ENCODE measurements at places on chromosomes 3 and 15.

- no peak for DNase-seq
These were observed 211.7 kb downstream of the MBNL1 start for GRCh38 chr3:152480282-152480953.

GRCh38 chr15:30882849-30883433, 20.8 kb upstream of the FAN1 start:
- DNase-seq = peak; percentile 14

DNA sequence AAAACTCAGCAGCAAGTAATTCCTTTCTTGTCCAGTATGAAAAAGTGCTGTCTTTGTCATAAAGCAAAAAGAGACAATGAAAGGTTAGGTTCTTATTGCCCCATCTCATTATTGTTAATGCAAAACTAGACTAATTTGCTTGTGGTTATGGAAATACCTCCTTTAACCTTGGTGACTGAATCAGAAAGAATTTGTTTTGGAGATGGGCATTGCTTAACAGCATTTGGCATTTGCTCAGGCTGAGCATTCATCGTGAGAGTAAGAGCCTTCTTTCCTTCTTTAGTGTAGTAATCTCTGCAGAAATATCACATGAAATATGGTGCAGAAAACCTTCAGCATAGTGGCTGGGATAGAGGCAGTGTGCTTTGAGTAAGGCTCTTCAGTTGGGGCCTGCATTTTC, 103.1 kb downstream of the CNTN6 start:
- no peak for DNase-seq

DNA sequence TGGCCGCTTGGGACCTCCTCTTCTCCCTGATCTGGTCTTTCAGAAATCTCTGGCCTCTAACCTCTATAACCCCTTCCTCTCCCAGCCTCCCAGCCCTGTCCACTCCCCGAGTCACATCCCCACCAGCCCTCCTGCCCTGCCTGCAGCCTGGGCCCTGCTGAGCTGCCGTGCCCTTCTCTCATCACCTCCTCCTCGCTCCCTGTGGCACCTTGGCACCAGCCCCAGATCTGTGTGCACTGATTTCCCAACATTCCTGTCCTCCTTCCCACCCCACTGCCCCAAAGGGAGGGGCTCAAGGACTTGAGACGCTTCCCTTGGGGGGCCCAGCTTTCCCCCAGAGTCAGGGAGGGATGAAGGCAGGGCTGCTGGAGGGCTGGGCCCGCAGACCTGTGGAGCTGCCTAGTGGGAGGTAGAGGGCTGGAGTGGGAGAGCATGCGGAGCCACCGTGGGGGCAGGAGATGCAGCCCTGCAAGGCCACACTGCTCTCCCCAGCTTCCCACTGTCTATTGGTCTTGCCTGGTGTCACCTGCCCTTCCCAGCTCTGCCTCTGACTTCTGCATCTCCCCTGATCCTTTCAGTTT, 42.7 kb downstream of the EXOG start:
- DNase-seq = no peak

GRCh38 chr15:81887912-81888311, 157.9 kb downstream of the MEX3B start:
- no peak for DNase-seq

DNA sequence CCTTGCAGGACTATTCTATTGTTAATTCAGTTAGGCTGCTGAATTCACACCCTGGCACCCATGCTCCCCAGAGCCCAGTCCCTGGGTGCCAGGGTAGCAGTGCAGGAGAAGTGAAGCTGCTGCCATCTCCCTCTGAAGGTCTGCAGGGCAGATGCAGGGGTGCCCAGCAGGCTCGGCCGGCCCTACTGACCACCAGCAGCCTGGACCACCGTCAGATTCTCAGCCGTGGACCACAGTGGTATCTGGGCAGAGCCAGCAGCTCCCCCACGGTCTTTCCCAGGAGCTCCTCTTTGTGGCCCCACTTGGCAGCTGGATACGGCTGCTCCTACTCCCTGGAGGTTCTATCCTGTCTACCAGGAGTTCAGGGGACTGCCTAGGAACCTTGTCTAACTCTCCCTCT, 46.8 kb downstream of the ALDH1L1 start:
- no peak for DNase-seq

GRCh38 chr3:124131158-124131557, 139.2 kb upstream of the ROPN1 start:
- no peak for DNase-seq

GRCh38 chr15:72616491-72617210, 37.8 kb upstream of the GOLGA6B start:
- no peak for DNase-seq

DNA sequence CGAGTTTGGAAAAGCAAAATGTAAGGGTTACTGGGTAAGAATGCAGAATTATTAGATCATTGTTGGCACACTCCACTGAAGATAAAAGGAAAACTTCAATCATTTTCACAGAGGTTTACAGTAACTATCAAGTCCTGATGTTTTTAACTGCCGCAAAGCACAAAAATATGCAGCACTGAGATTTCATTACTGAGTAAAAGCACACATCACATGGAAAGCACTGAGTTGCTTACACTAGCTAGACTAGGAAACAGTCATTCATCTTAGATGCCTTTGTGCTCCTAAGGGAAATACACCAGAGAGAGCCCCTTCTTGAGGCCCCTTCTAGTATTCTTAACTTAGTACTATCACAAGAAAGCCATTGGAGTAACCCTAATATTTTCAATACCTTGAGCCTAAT, 11.8 kb upstream of the P2RY1 start:
- DNase-seq = no peak

GRCh38 chr3:15269091-15269989, 63.0 kb downstream of the SH3BP5 start:
- DNase-seq = peak; percentile 63
